Stimulated activated CD4-positive, alpha-beta T cell treated with anti-CD3 and anti-CD28 coated beads, Interleukin-1b, Interleukin-23, amount 100 ng/mL, for 1 hour (primary cell): ENCODE measurements at places on chromosomes 3 and 15.

DNA sequence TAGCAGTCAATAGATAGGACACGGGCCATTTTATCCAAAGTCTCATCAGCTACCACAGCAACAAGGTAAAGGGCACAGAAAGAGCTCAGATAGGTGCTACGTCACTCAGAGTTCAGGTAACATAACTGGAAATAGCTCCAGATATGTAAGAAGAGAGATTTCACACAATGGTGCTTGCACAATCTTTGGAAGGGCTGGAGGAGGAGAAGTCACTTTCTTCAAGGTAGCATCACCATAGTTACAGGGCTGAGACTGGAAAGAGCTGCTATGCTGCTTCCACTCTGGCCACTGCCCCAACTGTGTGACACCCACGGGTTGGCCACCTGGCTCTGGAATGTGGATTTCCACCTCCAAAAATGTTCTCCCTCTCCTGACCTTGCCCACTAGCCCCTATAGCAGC lies 448.8 kb upstream of the THBS1 start:
- DNase-seq: no peak

DNA sequence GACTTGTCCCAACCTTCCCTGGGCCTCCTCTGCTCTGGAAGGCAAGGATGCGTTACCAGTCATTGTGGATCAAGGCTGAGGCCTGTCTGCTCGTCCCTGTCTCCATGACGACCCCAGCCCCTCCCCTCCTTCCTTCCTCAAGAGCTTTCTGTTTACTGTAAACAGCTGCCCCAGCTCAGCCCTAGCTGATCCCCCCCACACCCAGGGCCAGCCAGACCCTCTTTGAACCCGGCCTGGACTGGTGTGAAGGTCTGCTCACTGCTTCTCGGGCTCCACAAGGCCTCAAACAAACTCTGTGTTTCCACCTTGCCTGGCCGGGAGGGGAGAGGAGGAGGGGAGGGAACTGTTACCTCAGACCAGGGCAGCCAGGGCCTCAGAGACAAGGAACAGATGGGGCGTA lies 16.9 kb downstream of the VPS18 start:
- DNase-seq: no peak

DNA sequence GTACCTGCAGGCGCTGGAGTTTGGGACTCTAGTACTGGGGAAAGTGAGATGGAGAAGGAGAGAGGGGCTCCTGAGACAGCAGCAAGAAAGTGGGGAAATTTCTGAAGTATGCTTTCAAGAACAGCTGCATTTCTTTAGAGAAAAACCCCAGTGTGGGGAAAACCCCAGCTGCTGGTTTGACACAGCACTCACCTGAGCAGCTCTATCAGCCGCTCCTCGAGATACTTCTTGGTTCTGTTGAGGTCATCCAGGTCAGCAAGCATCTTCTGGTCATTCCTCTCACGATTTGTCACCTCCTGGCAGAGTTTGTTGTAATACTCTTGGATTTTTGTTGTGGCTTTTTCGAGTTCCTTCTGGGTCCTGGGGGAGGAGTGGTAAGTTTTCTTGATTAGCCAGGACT lies 18.8 kb downstream of the CXCR6 start:
- DNase-seq: no peak

DNA sequence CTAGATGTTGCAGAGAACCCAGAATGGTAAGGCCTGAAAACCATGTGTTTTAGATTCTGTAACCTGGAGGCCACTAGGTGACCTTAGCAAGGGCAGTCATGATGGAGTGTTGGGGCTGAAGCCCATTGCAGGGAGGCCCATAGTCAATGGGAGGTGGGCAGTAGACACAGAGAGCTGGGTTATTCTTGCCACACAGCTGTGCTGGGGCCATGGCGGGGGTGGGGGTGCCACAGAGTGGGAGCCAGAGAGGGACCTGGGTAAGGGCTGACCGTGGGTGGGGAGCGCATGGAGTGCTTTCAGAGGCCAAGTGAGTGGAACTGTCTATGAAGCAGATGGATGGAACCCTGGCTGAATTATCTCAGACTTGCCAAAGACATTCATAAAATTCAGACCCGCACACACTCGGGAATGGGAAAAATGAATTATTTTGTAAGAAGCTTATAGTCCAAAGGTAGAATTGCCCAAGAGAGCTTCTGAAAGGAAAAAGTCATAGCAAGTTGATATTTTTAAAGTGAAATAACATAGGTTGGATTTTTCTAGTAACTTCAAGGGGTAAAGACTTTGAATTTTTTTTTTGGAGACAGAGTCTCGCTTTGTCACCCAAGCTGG lies 53.9 kb downstream of the SMAD3 start:
- DNase-seq: no peak

DNA sequence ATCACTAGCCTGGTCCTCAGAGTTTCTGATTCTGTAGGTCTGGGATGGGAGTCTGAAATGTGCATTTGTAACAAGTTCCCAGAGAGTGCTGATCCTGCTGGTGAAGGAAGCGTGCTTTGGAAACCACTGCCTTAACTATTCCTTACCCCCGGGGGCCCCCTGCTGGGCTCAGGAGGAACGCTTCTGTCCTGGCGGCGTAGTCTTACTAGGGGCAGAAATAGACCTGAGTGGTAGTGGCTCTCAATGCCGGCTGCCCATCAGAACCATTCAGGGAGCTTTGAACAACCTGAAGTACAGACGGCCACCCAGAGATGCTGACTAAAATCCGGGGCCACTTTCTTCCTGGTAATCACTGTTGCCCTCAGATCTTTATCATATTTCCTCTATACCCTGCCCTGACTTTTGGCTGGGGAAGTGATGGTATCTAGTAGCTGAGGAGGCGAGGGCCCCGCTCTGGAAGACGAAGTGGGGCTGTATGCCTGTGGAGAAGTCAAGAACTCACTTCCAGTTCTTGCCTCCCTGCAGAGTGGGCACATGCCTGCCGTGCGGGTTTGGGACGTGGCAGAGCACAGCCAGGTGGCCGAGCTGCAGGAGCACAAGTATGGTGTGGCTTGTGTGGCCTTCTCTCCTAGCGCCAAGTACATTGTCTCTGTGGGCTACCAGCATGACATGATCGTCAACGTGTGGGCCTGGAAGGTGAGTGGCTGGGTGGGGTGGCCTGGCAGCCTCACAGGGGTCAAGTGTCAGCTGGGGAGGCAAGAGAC lies 16.3 kb upstream of the JMJD7 start:
- DNase-seq: peak; percentile 62
